Stimulated activated CD8-positive, alpha-beta memory T cell treated with anti-CD3 and anti-CD28 coated beads, Interleukin-4, amount 100 ng/mL, for 1 hour (primary cell): ENCODE measurements at places on chromosomes 13 and 19.

- DNase-seq, result peak; percentile 62
These were observed 115.5 kb downstream of the CYSLTR2 start for GRCh38 chr13:48769107-48769704.

- no peak for DNase-seq
These were observed 67.7 kb upstream of the USP29 start for GRCh38 chr19:57052081-57052480.

GRCh38 chr19:46394402-46394797 is 19.0 kb downstream of the CCDC8 start:
- no peak for DNase-seq

GRCh38 chr13:73816702-73817101 is 317.5 kb downstream of the KLF12 start:
- no peak for DNase-seq

DNA sequence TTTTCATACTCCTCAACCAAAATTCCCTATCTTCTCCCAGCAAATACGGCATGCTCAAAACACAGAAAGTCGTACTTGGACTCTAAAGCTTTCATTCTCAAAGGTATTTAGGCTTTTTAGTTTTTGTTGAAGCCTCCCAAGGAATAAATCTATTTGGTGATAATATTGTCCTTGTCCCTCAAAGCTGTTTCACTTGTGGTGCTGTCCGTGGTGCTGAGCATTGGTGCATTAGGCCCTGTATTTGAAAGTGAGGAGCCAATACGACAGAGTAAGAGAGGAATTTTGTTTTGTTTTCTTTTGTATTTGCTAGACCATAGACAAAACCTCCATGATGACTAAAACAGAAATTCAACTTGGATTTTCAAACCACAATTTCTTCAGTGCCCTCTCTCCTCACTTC is 3.2 kb upstream of the LGALS13 start:
- DNase-seq, result no peak

DNA sequence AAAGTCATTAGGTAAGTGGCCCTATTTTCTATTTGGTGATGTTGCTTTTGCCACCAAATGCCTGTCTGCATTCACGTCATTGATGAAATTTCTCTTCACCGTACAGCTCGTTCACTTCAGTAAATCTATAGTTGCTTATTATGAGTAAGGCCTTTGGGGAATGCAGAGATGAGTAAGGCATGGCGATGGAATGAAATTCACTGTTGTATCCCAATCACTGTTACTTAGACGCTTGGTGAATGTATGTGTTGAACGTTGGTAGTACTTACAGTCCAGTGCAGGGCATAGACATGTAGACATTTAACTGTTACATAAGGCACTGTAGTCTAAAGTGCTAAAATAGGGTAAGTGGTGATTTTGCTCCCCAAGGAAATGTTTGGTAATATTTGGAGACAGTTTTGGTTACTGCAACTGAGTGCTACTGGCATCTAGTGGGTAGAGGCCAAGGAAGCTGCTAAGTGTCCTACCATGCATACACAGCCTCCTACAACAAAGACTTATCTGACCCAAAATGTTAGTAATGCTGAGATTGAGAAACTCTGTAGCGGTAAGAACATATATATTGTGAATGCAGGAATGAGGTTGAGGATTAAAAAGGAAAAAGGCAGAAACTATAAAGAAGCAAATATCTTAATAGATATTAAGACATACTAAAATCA is 5.8 kb downstream of the AKAP11 start:
- no peak for DNase-seq

DNA sequence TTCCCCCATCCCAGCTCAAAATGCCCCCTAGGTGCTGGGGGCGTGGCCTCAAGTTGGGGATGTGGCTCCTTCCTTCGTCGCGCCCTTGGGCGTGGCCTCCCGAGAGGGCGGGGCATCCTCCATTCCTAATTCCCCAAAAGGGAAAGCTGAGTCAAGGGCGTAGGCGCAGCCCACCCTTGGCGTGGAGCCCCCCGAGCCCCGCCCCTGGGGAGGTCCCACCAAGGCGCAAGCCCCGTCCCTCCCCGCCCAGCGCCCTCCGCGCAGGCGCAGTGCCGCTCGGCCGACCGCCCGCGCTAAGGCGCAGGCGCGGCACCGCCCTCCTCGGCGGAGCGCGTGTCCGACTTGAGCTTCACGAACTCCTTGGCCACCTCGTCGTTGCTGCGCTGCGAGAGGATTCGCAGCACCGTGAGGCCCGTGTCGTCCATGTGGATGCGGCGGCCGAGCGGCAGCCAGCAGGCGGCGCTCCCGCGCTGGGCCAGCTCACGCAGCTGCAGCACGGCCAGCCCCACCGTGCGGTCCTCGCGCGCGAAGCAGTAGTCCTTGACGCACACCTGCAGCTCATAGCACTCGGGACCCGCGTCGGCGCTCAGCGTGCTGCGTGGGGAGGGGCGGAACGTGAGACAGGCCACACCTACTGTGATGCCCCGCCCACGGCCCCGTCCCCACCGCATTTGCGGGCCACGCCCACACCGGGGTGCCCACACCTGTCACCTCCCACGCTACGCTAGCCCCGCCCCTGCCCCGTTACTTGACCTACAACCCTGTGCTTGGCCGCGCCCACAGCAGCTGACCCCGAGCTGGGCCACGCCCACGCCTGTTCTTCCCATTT is 50.5 kb downstream of the COLGALT1 start:
- peak; percentile 51 for DNase-seq

DNA sequence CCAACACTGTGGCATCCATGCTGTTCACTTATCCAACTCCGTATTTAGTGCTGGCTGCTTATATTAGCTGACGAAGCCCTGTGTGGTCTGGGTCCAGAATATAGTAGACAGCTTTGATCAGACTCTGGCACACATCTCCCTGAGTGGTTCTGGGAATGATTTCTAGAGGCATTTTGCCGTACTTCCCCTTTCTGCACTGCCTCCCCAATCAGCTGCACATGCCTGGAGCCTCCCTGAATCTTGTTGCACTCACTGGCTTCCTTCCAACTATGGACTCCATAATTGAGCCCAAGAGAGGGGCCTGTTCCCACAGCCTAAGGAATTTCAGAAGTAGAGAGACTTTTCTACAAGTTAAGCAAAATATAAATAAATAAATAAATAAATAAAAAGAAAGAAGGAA is 30.4 kb upstream of the PCDH8 start:
- DNase-seq, result no peak

DNA sequence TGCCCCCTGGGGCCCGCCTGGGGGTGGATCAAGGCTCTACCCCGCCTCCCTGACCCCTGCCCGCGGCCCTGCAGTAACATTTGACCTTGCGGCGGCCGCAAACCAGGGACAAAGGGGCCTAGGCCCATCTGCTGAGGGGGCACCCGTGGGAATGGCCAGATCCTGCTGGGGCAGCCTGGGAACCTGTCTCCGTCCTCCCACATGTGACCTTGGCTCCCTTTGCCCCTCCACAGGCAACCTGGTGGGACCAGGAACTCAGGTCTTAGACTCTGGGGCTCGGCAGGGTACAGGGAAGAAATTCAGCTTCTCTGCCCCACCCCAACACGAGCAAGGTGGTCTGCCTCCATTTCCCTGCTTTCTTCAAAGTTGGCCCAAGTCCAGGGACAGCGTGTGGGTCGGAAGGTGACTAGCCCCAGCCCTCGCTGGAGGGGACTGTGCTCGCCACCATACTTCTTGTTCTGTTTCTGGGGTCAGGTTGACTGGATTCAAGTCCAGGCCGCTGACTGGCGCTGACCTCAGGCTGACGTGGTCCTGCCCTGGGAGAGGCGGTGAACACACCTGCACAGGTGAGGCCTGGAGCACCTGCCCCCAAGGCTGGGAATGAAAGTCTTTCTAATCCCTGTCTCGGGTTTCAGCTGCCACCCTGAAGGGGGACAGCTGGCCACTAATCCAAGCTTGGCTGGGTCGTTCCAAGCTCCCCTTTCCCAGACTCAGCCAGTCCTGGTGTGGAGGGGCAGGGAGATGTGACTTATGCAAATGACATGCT is 2.5 kb upstream of the NR2F6 start:
- DNase-seq, result no peak

DNA sequence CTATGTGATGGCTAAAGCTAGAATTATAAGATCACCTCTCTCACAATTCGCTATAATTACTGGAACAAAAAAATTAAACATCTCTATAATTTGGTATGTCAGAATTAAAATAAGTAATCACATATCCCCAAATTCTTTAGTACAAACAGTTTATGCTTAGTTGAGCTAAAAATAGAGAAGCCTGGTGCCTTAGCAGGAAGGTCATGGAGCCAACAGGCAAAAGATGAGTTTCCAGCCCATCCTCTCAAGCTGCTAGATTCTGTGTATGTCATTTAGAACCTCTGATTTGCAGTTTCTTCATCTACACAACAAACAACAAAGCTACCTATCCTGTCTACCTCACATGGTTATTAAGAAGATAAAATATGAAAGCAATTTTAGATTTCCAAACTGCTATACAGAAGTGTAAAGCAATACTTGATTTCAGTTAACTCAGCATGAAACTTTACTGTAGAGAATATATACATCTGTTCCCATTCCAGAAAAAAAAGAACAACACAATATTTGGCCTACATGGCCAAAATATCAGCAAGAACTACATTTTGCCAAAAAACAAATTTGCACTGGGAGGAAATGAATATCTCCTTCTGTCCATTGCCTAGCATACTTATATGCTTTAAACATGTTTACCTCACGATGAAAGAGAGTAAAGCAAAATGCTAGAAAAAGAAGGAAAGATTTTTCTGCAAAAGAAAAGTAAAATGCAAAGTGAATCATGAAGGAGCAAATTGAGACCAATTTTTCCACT is 294.0 kb upstream of the MIR17HG start:
- no peak for DNase-seq

- no peak for DNase-seq
These were observed 2.5 kb downstream of the CFD start for GRCh38 chr19:861756-862580.

- no peak for DNase-seq
These were observed 20.7 kb upstream of the NWD1 start for GRCh38 chr19:16698914-16699313.

DNA sequence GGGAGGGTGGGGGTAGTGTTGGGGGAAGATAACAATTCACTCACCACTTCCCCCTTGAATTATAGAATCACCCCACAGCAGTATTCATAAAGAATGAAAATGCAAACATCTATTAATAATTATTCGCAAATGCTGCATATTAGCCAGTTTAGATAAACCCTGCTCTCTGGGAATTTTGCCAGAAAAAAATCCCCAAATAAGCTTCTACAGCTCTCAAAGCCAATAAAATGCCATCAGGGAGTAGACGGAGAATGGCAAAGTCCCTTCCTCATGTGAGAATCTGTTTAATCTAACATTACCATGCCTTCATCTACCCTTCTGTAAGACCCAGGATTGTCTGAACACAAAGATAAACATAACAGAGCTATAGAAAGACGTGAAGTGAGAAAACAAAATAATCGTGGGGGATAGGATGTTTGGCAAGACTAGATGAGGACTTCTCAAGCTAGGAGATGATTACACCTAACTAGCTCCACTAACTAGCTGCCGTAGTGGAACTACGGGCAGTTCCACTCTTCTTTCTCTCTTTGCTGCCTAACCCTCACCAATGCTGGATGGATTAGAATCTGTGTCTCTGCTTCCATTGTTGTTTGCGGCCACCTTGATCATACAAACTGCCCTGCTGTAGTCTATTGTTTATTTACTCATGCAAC is 32.4 kb upstream of the CACNA1A start:
- DNase-seq, result no peak

DNA sequence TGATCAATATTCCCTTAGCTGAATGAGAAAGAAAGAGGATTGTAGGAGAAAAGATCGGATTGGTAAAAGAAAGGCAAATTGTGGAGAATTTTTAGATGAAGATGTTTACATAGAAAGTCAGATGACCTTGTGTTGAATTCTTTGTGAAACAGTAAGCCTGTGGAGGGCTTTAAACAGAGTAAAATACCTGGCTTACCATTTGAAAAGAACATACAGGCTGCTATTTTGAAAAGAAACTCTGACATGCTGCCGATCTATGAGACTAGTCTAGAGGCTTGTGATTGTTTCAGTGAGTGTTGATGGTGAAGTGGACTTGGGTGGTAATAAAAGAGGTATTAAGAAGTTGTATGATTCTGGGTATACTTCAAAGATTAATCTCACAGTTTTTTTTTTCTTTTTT is 938.9 kb upstream of the PRR20A start:
- no peak for DNase-seq

DNA sequence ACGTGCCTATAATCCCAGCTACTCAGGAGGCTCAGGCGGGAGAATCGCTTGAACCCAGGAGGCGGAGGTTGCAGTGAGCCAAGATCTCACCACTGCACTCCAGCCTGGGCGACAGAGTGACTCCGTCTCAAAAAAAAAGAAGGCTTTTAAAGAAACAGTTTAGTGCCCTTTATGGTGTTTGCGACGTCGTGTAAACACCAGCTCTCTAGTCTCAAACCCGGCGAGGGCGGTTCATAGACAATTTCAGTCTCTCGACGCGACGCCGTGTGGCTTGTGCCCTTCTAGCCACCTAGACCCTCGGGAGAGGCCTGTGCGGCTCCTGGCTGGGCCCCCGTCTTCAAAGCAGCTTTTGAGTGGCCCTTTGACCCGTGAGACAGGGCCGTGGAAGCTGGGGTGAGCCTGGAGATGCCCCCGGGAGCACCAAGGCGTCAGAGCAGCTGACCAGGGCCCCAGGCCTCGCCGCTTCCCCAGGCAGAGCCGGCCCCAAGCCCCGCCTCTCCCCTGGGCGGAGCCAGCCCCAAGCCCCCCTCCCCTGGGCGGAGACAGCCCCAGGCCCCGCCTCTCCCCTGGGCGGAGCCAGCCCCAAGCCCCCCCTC is 5.0 kb upstream of the MADCAM1 start:
- no peak for DNase-seq

- no peak for DNase-seq
These were observed 136.1 kb downstream of the LACC1 start for GRCh38 chr13:44015811-44016210.

- no peak for DNase-seq
These were observed 12.2 kb downstream of the CIC start for GRCh38 chr19:42281146-42281826.

DNA sequence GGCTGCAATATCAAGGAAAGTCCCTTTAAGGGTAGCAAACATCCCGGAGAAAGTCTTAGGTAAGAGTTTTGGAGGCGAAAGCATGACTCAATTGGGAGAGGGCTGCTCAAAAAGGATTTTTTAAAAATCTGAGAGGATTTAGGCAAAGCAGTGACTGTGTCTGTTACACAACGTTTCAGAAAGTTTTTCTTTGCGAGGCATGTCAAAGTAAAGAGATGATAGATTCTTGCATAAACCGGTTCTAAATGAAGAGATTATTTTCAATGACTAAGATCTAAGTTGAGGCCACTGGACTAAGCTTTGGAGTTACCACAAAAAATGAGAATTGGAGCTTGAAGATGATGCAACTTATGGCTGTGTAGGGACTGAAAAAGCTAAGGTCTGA is 43.7 kb upstream of the ENOX1 start:
- DNase-seq, result no peak

DNA sequence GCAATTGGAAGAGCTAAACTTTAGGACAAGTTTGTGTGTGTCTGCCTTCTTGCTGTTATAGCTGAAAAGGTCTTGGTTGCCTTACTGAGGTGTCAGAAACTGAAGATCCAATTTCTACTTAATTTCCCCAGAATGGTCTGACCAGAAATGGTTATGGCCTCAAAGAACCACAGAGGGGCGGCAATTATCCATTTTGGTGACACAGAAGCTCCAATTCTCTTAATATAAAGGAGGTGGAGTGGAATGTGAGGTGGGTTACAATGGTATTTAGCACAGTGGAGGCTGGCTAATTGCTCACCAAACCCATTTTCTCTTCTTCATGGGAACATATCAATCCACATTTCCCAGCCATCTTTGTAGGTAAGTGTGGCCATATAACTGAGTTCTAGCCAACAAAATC is 1157.2 kb downstream of the OLFM4 start:
- no peak for DNase-seq
